BJ (cell line): ENCODE measurements at places on chromosomes 2 and 18. TPM values are rescaled to one million over a fixed set of nuclear protein-coding genes. Genes with fewer than 3 reads are reported as not detected.

The RAPGEF4 gene
- polyA plus RNA-seq: 0.42 and 0.60 TPM in 2 replicates

The XDH gene
- 0.47 and 0.69 TPM in 2 replicates for polyA plus RNA-seq

The ZAP70 gene
- polyA plus RNA-seq: 0.10 and 0.16 TPM in 2 replicates

The ITGB6 gene
- 0.01 and 0.04 TPM in 2 replicates for polyA plus RNA-seq

The CDCA7 gene
- 8.3 and 8.7 TPM in 2 replicates for polyA plus RNA-seq
